A549 treated with GW870086 at 1 μM for 4 hours (cell line): ENCODE measurements at places on chromosomes 12 and 14. TPM values are rescaled to one million over a fixed set of nuclear protein-coding genes. Genes with fewer than 3 reads are reported as not detected.

RERG gene
- 0.09 to 0.20 TPM (median 0.13 TPM) in 5 replicates for total RNA-seq

CD69 gene
- total RNA-seq, result 0.16 TPM in 1 of 5 replicates, not detected in the others

TOMM20L gene
- total RNA-seq, result not detected in 5 replicates

LRRC9 gene
- total RNA-seq, result not detected in 5 replicates

ENDOU gene
- total RNA-seq, result not detected in 5 replicates

CLEC2A gene
- not detected in 5 replicates for total RNA-seq

ARHGEF40 gene
- total RNA-seq, result 7.8 to 13.1 TPM (median 9.5 TPM) in 5 replicates

RAD51B gene
- total RNA-seq, result 3.5 to 5.4 TPM (median 4.3 TPM) in 5 replicates

CNTN1 gene
- total RNA-seq, result 38.7 to 59.8 TPM (median 55.1 TPM) in 5 replicates

PTCSC3 gene
- total RNA-seq, result not detected in 5 replicates

P2RX7 gene
- total RNA-seq, result not detected in 5 replicates

MEG3 gene
- 40.3 to 62.0 TPM (median 50.5 TPM) in 5 replicates for total RNA-seq

CBLN3 gene
- 1.0 to 1.7 TPM (median 1.2 TPM) in 5 replicates for total RNA-seq

SLC2A14 gene
- 0.09 TPM in 1 of 5 replicates, not detected in the others for total RNA-seq

BCAT1 gene
- 10.4 to 14.9 TPM (median 12.2 TPM) in 5 replicates for total RNA-seq

PRICKLE1 gene
- total RNA-seq, result 0.65 to 0.91 TPM (median 0.69 TPM) in 5 replicates

RNASE1 gene
- total RNA-seq, result 0.17 to 0.50 TPM (median 0.27 TPM) in 4 of 5 replicates, not detected in the other

PTGES3 gene
- total RNA-seq, result 359 to 407 TPM (median 380 TPM) in 5 replicates

NR1H4 gene
- total RNA-seq, result 0.07 to 0.32 TPM (median 0.09 TPM) in 3 of 5 replicates, not detected in the others

KIF26A gene
- 2.3 to 3.8 TPM (median 3.4 TPM) in 5 replicates for total RNA-seq

SAV1 gene
- total RNA-seq, result 22.3 to 29.8 TPM (median 28.7 TPM) in 5 replicates

DMAC2L gene
- total RNA-seq, result 13.2 to 16.0 TPM (median 14.5 TPM) in 5 replicates

KLHL33 gene
- total RNA-seq, result not detected in 5 replicates

SALL2 gene
- total RNA-seq, result 0.73 to 1.3 TPM (median 0.85 TPM) in 5 replicates

C3AR1 gene
- total RNA-seq, result not detected in 5 replicates

TMEM117 gene
- 1.1 to 2.6 TPM (median 1.9 TPM) in 5 replicates for total RNA-seq

STXBP6 gene
- 2.1 to 2.7 TPM (median 2.5 TPM) in 5 replicates for total RNA-seq

POTEG gene
- 0.06 TPM in 1 of 5 replicates, not detected in the others for total RNA-seq

FRMD6 gene
- 32.2 to 44.2 TPM (median 38.7 TPM) in 5 replicates for total RNA-seq

KRT71 gene
- total RNA-seq, result not detected in 5 replicates

C12orf60 gene
- total RNA-seq, result 1.5 to 2.4 TPM (median 1.8 TPM) in 5 replicates

POLE2 gene
- total RNA-seq, result 11.6 to 15.7 TPM (median 14.3 TPM) in 5 replicates
